Foreskin keratinocyte (primary cell): ENCODE measurements at places on chromosomes 7 and 10.

DNA sequence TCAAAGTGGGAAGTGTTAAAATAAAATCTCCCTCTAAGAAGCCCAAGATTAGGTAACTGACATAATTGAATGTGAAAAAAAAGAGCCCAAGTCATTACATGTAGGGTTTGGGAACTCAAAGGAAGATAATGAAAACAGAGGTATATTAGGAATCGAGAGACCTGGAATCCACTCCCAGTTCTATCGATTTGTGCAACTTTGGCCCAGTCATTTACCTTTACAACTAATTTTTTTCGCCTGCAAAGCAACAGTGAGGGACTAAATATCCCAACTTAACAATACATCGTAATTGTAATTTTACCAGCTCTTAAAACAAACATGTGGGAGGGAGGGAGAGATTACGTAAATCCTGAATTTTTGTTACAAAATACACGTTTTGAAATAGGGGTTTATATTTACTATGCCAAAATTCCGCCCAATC is 1.4 kb downstream of the MINDY3 start:
- DNase-seq: no peak

GRCh38 chr10:48520594-48520993 is 84.3 kb downstream of the ARHGAP22 start:
- no peak for DNase-seq

GRCh38 chr7:151416112-151416940 is 6.5 kb upstream of the WDR86 start:
- no peak for DNase-seq

DNA sequence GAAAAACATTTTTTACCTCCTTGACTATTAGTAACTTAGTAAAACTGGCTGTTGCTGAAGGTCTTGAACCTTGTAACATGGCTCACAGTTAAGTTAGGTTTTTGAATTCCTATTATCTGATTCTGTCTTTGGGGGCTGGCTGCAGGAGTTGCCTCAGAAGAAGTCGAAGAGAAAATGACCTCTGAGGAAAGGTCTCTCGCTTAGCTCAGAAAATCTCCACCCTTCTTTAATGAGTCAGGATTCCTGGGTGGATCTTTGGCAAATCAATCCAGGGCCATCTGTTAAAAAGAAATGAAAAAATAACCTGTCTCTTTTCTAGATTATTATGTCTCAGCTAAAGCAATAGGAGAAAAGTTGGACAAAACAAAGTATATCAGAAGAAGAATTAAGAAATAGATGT is 267.8 kb upstream of the SEMA3C start:
- DNase-seq: no peak

- no peak for DNase-seq
Measured at GRCh38 chr10:67127441-67127840, 201.6 kb downstream of the LRRTM3 start.

GRCh38 chr10:3747248-3747960 is 37.6 kb downstream of the KLF6 start:
- DNase-seq: no peak

- DNase-seq: no peak
Measured at GRCh38 chr10:27355918-27356573, 115.4 kb upstream of the ACBD5 start.
